ENCODE measurements at places on chromosomes 6 and 20. TPM values are rescaled to one million over a fixed set of nuclear protein-coding genes. Genes with fewer than 3 reads are reported as not detected.

GRCh38 chr6:42038811-42039408, 11.4 kb upstream of the TAF8 start:
- DNase-seq, result no peak

OPN5 gene
- polyA plus RNA-seq, result 0.12 TPM

TRIM31 gene
- polyA plus RNA-seq, result 0.54 TPM

- DNase-seq, result no peak
Observed at GRCh38 chr6:6815732-6816131, 227.2 kb downstream of the LY86 start.

CFAP206 gene
- polyA plus RNA-seq, result 2.7 TPM

- DNase-seq, result no peak
Observed at GRCh38 chr6:49653942-49654341, 17.3 kb upstream of the RHAG start.

- DNase-seq, result no peak
Observed at GRCh38 chr6:4163408-4164116, 28.2 kb upstream of the ECI2 start.

- DNase-seq, result peak; percentile 23
Observed at GRCh38 chr20:1802385-1803060, 92.7 kb upstream of the SIRPA start.

RAET1E gene
- polyA plus RNA-seq, result 0.61 TPM

SIRPB2 gene
- 1.8 TPM for polyA plus RNA-seq

TUBE1 gene
- polyA plus RNA-seq, result 31.6 TPM

DNA sequence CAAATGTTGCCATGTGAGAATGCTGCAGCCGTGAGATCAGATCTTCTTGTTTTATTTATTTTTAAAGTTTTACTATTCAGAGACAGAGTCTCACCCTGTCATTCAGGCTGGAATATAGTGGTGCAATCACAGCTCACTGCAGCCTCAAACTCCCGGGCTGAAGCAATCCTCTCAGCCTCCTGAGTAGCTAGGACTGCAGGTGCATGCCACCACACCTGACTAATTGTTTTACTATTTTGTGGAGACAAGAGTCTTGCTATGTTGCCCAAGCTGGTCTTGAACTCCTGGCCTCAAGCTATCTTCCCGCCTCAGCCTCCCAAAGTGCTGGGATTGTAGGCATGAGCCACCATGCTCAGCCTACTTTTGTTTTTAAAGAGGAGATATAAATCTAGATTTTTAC, 22.5 kb upstream of the SSR1 start:
- no peak for DNase-seq

- DNase-seq, result no peak
Observed at GRCh38 chr6:109291902-109292301, 90.4 kb downstream of the CD164 start.

GRCh38 chr6:25652007-25652515, at the start of gene SCGN:
Gene SCGN, plus strand, starts transcription at chr6:25652215. Its CDS starts 189 bp downstream, at chr6:25652404.
- DNase-seq, result peak; percentile 68

DNA sequence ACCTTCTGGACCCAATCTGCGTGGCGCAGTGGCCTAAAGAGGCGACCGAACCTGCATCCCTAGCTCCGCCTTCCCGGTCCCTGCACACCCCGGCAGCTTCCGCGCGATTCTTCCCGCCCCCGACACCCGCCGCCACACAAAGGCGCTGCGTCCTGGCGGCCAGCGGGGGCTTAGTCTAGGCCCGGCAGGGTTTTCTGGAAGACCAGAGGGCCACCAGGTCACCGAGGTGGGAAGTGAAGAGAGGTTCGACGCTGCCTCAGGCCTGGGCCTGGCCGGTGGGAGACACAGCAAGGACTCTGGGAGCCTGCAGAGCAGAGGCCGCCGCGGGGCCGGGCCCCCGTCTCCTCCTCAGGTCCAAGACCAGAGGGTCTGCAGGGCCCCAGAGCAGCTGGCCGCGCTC, 154.9 kb downstream of the OR2B2 start:
- DNase-seq, result peak; percentile 42

PPARD gene
- 25.7 TPM for polyA plus RNA-seq

TREML1 gene
- 1.5 TPM for polyA plus RNA-seq

- DNase-seq, result no peak
Observed at GRCh38 chr6:98828941-98829411, 5.4 kb upstream of the POU3F2 start.

DNA sequence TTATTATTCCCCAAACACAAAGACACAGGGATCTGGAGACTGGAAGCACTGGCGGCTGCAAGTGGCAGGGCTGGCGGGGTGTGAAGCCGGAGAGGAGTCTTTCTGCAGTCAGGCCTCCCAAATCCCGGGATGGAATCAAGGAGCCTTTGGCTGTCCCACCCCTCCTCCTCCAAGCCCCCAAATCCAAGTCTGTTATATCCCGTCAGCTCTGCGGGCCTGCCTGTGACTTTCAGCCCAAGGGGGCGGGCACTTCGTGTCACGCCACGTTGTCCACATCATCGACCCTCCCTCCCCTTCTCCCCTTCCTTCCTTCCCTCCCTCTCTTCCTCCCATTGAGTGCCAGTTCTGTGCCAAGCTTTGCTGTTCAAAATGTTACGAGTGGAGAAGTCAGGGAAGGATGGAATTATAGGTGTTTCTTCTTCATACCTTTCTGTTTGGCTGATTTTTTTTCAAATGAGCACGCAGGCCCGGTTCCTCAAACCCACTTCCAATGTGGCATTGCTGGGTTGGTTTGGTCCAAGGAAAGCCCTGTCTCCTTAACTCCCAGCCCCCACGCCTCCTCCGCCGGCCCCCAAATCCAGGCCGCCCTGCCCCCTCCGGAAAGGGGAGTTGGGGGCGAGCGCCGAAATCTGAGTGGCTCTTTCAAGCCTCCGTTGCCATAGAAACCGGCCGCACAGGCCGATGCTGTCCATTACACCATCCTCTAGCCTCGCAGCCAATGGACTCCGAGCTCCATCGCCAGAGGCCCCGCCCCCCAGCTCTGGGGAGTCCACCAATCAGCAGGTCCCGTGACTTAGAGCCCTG, 12.7 kb downstream of the ZCCHC3 start:
- DNase-seq, result peak; percentile 99

DNA sequence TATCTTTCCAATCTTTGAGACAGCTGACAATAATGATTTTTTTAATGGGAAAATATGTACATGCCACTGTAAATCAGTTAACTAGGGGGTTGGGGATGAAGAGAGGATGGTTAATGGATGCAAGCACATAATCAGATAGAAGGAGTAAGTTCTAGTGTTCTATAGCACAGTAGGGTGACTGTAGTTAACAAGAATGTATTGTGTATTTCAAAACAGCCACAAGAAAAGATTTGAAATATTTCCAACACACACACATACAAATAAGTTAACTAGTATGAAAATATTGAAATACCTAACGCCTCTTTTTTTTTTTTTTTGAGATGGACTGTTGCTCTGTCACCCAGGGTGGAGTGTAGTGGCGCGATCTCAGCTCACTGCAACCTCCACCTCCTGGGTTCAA, 153.4 kb upstream of the SALL4 start:
- DNase-seq, result no peak

ZNF322 gene
- polyA plus RNA-seq, result 35.9 TPM

LIME1 gene
- polyA plus RNA-seq, result 6.3 TPM

All from right lung (tissue), 10 donors.